ENCODE measurements at places on chromosomes 6 and 20. TPM values are rescaled to one million over a fixed set of nuclear protein-coding genes. Genes with fewer than 3 reads are reported as not detected.

Gene CLIC1
- 438 TPM for total RNA-seq

Gene FILIP1
- total RNA-seq, result not detected

Gene ARMC12
- 3.0 TPM for total RNA-seq

Gene NKX2-2
- total RNA-seq, result not detected

Gene BPI
- total RNA-seq, result not detected

Data from activated CD4-positive, alpha-beta T cell treated with anti-CD3 and anti-CD28 coated beads for 36 hours (primary cell).